ENCODE measurements at places on chromosomes 2 and 18.

DNA sequence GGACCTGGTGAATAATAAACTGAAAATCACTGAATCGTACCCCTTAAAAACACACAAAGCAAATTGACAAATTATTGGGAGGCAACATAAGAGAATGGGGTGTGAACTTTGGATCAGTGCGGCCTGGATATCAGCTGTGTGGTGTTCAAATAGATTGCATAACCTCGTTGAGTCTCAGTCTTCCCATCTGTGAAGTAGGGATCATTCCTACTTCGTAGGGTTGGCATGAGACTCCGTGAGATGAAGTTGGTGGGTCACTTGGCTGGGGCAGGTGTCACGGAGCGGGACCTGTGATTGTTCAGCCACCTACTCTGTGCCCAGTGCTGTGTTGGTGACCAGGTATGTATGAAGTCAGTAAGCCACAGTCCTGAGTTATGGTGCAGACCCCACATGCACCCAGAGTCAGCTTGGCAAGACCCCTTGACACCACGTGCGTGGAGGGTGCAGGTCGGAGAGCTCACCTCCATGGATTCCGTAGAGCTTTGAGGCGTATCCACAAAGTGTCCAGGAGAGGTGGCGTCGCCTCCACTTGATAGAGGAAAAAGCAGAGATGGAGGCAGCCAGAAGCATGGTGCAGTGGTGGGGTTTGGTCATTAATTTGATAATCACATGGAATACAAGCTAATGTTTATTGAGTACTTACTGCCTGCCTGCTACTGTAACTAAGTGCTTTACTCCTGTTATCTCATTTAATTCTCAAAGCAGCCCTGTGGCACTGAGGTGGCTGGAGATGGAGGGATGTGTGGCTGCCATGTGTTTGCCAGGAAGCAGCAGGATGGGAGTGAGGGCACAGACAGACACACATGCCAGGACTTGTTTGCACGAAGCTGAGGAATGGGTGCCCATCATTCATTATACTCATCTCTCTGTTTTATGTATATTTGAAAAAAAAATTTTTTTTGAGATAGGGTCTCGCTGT, 35.8 kb downstream of the HPCAL1 start:
- DNase-seq, result no peak

GRCh38 chr2:230932556-230933511, 7.8 kb upstream of the GPR55 start:
- no peak for DNase-seq

DNA sequence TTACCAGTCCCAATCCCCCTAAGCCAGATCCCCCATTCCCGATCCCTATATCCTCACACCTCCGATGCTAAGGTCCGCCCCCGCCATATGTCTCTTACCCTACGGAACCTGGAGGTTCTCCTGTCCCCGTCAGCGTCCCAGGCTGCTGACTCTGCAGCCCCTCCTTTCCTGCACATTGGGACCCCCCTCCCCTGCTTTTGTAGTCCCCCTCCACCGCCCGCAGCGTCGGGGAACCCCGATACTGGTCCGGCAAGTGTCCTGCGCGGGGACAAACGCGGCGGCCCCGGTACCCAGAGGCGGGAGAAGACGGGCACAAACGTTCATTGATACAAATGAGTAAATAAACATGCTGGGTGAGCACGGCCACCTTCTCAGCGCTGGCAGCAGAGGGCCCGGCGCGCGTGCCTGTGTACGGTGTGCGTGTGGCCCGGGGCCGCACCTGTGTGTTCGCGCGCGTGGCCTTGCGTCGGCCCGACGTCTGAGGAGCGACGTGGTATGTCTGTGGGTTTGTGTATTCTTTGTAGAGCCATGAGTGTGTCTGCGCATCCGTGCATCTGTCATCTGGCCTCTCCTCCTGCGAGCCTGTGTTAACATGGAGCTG, 2.0 kb upstream of the CYP26B1 start:
- DNase-seq, result no peak

- no peak for DNase-seq
These were observed 107.1 kb upstream of the DNMT3A start for GRCh38 chr2:25448808-25449207.

DNA sequence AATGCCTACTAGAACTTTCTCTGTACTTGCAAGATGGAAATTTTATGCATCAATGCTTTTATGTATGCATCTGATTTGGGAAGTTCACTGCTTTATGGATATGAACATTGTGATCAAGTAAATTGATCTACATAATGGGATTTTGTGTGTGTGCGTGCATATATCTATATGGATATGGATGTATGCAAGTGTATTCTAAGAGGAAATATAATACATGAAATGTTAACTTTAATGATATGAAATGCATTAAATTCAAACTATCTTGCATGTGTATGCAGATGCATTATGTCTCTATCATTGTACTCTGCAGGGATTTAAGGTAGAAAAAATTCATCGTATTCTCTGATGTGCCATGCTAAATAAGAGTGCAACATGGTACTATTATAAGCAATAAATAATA, 1855.4 kb upstream of the PIK3C3 start:
- DNase-seq, result no peak

DNA sequence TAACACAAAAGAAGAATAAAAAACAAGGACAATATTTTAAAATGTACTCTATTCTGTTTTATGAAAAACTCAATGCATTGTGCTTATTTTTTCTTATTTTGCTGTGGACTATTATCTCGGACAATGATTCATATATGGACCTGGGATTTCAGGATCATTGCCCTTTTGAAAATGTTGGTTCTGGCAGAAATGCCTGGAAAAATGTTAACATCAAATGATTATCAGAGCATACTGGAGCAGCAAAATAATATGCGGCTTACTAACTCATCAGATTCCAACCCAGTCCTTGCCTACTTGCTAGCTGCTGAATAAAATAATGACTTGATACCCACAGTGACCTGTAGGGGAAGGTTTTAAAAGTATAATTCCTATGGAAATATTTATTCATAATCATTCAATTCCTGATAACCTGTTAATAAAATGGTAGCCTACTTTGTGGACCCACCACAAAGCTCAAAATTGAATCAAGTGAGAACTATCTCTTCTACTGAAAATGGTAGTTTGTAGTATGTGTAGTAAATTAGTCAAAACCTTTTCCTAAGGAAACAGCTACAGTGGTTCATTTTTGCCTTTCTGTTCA, 117.4 kb downstream of the NEB start:
- no peak for DNase-seq

DNA sequence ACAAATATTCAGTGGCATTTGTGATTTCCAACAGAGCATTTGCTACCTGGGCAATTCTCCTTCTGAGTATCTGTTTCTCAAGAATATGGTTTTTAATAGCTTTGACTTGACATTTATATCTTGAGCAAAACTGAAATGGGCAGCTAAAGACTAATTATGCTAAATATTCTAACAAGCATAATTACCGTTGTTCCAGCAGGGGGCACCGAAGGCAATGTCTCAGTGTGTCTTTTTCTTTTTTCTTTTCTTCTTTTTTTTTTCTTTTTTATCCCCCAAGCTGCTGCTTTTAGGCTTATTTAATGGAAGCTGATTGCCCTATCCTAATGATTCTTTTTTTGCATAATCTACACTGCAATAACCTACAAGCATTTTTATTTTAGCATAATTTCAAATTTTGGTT, 138.9 kb upstream of the NABP1 start:
- no peak for DNase-seq

DNA sequence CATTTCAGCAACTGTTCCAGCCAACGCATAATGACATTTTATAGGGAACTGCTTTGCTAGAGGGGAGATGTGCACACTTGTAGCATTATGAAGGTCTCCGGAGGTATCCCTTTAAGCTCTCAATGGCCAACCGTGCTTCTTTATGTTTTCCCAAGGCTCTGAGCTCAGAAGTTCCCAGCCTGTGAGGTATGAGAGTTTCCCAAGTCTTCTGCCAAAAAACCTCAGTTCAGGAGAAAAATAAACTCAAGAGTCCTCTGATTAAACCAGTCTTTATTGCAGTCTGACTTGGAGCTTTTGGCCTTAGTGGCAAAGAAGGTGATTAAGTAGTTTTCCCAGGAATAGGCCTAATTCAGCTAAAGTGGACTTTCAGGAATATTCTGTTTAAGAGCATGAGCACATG, 35.4 kb upstream of the ZNF532 start:
- no peak for DNase-seq

- no peak for DNase-seq
These were observed 101.2 kb upstream of the SLC38A11 start for GRCh38 chr2:165056564-165056963.

- DNase-seq, result no peak
These were observed 97.6 kb downstream of the RAPH1 start for GRCh38 chr2:203437511-203437910.

DNA sequence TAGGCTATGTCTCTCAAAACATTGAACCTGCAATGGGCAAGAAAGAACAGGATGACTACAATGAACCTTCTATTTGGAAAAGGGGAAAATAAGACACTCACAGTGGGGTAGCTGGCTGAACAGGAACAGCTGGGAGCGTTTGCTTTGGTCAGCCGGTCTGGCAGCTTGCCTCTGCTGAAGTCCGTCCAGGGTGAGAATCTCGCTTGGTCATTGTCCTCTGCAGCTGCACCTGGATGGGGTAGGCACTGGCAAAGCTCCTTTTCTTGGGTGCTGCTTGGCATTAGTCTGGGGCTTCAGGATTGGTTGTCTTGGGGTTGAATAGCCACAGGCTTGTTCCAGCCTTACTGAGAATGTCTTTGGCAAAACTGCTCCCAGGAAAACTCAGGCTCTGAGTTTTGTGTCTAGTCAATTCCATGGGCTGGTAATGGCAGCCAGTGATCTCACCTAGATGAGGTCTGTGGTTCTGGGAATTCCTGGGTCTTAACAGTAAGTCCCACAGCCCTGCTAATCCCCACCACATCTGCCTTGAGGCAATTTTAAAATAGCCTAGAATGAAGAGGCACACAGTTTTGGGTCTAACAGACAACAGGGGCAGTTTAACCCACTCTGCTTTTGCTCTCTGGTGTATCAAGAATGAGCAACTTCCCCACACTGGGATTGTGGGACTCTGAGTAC, 13.4 kb downstream of the NEDD4L start:
- no peak for DNase-seq

- peak; percentile 30 for DNase-seq
These were observed 683 bp downstream of the GBX2 start for GRCh38 chr2:236167297-236168109.

DNA sequence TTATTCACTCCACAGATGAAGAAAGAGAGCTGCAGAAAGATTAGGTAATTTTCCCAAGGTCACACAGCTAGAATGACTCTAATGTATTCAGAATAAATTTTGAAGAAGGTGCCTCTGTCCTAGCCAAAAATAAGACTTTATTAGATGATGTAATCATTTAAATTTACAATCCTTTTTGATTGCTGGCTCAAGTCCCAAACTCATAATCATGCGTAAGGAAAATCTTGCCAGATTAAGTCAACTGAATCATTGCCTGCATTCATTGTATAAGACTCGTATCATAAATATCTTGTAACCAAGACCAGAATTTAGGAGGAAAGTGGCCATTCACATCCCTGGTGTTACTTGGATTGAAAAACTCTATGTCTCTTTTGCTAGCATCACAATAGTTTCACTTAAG, 53.1 kb upstream of the STK39 start:
- DNase-seq, result no peak

GRCh38 chr2:29923110-29923721, 1.8 kb upstream of the ALK start:
- peak; percentile 37 for DNase-seq

DNA sequence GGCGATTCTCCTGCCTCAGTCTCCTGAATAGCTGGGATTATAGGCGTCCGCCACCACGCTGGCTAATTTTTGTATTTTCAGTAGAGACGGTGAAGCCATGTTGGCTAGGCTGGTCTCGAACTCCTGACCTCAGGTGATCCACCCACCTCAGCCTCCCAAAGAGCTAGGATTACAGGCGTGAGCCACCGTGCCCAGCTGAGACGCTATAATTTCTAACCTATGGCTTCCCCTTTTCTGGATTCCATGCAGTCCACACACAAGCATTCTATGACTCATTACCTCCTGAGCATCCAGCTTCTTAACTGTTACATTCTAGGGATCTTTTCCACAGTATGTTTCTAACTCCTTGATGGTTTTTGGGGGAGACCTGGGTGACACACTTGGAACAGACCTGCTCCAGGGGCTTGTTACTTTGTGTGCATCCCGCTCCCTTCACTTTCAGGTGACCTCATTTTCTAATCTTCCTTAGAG, 11.8 kb upstream of the KCMF1 start:
- DNase-seq, result no peak

Measured in NCI-H1092 (cell line).